ENCODE measurements at places on chromosomes 12 and 14.
A peak's percentile ranks its signal among the peaks of the same experiment; 100 is the strongest.

- DNase-seq: peak; percentile 18
Observed at GRCh38 chr14:52878469-52878868, 72.4 kb downstream of the FERMT2 start.

DNA sequence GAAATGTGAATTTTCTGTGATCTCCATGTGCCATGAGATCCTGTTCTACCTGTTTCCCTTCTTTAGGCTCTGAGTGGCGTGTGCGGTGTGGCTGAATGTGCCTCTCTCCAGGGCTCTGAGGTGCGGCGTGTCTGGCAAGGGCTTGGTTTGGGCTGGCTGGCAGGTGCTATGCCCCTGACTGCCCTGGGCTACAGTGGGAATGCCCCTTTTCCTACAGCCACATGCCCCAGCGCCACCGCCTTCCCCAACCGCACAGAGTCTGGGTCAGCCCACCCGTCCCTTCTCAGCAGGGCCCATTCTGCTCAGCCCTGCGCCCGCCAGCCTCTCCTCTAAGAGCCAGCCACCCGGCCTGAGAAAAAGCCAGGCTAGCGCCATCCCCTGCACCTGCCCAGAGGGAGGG, 24.7 kb downstream of the BTBD6 start:
- no peak for DNase-seq

- DNase-seq: no peak
Observed at GRCh38 chr14:55412676-55413075, 1.0 kb upstream of the ATG14 start.

GRCh38 chr12:79183926-79184325, 319.4 kb downstream of the SYT1 start:
- no peak for DNase-seq

GRCh38 chr12:45231515-45232145, 15.7 kb downstream of the ANO6 start:
- DNase-seq: peak; percentile 85

DNA sequence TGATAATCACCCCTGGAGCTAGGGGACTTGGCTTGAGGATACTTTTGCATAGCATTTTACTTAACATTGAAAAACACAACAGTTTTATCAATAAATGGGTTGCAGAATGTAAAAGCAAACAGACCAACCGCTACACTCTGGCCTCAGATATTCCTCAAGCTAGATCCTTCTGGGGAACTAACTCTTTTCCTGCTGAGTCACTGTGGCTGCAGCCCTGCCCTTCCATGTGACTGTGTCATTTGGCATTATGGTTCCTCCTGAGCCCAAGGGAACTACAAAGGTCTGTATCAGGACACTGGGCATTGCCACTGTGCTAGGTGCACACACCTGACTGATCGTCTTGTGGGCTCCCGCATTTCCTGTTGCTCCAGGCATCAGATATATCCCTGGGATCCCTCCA, 56.6 kb downstream of the TTC9 start:
- peak; percentile 35 for DNase-seq

DNA sequence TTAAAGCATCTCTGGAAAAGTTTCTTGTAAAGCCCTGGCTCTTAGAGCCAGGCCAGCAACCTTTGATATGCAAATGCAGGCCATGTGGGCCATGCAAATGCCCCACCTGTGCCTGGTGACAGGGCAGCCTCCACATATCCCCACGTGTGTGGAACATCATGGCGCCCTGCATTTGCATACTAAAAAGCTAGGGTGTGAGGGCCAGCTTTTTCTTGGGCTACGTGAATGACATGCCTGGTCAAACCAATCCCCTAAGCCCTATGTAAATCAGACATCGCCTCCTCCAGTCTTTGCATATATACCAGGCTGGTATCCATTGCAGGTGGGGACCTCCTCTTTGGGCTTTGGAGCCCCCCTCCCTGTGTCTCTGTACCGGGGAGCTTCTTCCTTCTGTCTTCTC, 6.4 kb downstream of the CSRP2 start:
- no peak for DNase-seq

- DNase-seq: no peak
Observed at GRCh38 chr12:66449531-66449930, 147.2 kb downstream of the HELB start.

DNA sequence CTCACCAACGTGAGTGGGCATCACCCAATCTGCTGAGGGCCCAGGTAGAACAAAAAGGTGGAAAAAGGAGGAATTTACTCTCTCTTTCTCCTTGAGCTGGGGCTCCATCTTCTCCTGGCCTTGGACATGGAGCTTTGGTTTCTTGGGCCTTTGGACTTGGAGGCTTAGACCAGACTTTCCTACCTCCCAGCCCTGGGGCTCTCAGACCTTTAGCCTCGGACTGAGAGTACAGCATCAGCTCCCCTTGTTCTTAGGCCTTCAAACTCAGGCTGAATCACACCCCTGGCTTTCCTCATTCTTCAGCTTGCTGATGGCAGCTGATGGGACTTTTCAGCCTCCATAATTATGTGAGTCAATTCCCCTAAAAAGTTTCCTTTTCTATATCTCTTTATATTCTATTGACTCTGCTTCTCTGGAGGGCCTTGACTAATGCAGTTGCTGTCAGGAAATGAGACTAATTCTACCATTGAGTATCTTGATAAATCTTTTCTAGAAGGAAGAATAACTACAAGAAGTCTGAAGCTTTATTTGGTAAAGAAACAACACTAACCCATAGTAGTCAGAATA, 15.9 kb upstream of the CLEC4E start:
- no peak for DNase-seq

GRCh38 chr14:41403360-41403759, 203.3 kb upstream of the LRFN5 start:
- no peak for DNase-seq

- DNase-seq: no peak
Observed at GRCh38 chr12:47819138-47819895, 386 bp downstream of the HDAC7 start.

DNA sequence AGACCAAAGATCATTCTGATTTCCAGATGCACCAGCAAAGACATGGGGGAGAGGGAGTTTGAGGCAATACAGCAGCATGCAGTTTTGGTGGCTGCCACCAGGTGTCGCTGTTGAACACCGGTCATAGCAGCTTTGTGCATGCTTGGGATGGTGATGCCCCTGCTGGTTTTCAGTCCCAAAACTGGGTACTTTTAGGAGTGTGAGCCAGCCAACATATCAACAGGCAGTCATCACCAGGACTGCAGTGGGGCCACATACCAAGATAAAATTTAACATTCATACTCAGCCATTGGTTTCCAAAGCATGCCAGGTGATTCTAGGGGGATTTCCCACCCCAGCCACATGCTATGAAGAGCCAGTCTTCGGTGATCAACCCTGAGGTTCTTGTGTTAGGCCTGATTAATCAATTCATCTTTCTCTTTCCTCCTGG, 64.2 kb downstream of the PHETA1 start:
- no peak for DNase-seq

DNA sequence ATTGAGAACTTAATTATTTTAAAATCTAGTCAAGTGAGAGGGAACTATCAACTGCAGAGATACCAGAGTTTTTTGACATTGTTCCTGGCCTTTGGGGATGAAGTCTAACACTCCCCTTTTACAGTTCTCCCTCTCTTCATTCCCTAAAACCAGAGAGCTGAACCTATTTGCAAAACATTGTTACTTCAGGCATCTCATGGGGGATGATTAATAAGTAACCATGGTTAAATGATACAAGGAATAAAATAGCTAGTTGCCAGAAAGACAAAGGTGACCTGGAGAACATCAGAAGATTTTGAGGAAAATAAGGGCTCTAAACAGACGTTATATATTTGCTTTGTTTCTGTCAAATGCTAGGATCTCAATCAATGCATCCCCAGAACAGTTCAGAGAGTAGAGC, 42.3 kb downstream of the PDE6H start:
- DNase-seq: no peak

- DNase-seq: peak; percentile 35
Observed at GRCh38 chr12:132559652-132560363, 50.6 kb downstream of the LRCOL1 start.

GRCh38 chr14:86022031-86022629, 492.2 kb downstream of the FLRT2 start:
- DNase-seq: no peak

DNA sequence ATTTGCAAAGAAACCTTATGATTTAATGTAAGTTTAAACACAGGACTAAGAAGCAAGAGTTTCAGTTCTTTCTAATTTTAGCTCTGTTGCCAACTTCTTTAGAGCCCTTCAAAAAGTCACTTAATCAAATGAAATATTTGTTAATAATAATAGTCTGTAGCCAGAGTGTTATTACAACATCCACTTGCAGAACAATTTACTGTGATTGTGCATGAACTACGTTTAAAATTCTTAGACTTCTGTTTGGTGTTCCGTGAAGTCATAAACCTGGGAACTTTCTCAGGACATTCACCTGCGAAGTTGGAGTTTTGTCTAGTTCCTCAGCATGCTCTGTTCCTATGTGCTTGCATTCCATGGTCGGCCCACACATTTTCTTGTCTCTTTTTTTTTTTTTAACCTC, 244.0 kb upstream of the AVPR1A start:
- DNase-seq: no peak

DNA sequence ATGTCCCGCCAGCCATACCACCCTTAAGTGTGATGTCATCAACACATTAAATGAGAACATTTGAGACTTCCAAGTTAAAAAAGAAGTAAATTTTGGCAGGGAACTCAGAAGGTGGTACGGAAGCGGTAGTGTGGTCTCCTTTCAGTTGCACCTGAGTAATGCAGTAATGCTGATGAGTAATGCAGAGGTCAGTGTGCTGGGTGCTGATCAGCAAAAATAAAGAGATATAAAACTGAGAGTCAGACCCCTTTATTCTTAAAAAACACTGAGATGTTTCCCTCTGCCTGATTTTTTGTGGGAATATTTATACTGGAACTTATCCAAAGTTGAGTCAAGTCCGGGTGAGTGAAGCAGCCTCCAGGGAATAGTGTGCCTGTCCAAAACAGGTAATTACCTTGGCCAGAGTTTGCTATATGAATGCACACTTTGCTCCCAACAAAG, 370.6 kb upstream of the PRICKLE1 start:
- no peak for DNase-seq

DNA sequence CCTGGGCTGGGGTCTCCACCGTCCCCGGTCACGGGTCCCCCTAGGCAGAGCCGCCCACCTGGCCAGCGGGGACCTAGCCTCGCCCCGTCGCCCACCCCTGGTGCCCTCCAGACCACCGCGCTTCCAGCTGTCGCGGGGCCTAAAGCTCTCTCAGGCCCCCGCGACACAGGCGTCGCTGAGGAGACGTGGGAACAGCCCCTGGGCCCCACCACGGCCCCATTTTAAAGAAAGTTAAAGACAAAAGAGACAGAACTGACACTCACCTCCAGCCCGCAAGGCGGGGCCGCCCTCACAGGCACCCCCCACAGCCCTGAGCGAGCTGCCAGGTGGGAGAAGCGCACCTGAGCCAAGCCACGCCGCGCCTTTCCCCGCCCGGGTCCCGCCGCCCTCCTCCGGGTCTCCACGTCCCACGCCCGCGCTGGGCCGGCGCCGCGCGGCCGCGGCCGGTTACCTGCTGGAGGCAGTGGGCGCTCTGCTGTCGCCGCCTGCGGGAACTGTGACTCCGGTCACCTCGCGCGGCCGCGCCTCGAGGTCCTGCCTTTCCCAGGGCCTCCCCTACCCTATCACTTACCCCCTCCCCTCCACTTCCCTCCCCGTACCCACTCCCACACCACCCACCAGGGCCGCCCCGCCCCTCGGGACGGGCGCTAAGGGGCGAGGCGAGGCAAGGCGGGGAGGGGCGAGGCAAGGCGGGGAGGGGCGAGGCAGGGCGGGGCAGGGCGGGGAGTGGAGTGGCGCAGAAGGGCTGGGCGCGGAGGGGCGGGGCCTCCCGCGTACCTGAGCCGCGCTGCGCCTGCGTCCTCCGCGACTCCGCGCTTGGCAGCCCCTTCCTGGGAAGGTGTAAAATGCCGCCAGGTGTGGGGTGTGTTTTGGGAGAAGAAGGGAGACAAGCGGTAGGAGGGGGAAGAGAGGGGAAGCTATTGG, 31.2 kb downstream of the TC2N start:
- no peak for DNase-seq

- DNase-seq: no peak
Observed at GRCh38 chr12:97203408-97203807, 259.2 kb upstream of the RMST start.

- DNase-seq: peak; percentile 72
Observed at GRCh38 chr12:12735301-12735700, 18.1 kb downstream of the CDKN1B start.

- no peak for DNase-seq
Observed at GRCh38 chr12:116520225-116520760, 38.9 kb upstream of the MAP1LC3B2 start.

GRCh38 chr12:82359115-82359478, 768 bp downstream of the METTL25 start:
- DNase-seq: peak; percentile 8

GRCh38 chr14:32682214-32682613, 256.5 kb upstream of the NPAS3 start:
- no peak for DNase-seq

DNA sequence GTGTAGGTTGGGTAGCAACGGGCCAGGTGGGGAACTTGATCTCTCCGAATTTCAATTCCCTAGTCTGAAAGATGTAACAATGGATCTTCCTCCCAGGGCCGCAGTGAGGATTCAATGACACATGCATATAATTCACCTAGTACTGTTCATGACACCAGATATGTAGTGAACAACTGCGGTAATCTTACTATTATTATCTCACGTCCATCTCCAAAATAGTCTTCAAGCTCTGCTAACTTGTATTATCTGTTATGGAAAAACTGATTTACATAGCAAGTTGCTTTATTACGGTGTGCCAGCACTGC, 26.4 kb downstream of the MOK start:
- DNase-seq: no peak

DNA sequence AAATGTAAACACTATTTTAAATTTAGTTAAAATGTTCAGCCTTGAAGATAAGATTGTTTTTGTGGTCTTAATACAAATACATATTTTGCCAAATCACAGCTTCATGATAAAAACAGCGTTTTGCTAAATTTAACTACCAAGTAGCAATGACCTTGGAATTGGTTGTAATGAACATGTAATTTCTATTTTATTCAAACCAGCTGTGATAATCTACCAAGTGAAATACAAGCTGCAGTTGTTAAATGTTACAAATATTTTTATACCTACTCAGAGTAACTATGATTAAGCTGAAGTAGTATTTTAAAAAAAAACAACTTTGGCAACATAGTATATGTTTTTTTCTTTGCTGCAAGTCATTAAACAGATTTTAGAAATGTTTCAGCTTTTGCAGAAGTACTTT, 96.2 kb downstream of the CPSF2 start:
- peak; percentile 58 for DNase-seq

All from AG10803 (cell line).